Activated CD4-positive, alpha-beta T cell treated with anti-CD3 and anti-CD28 coated beads, Interleukin-2, amount 50 U/mL, for 16 hours (primary cell): ENCODE measurements at places on chromosomes 6 and 20.

DNA sequence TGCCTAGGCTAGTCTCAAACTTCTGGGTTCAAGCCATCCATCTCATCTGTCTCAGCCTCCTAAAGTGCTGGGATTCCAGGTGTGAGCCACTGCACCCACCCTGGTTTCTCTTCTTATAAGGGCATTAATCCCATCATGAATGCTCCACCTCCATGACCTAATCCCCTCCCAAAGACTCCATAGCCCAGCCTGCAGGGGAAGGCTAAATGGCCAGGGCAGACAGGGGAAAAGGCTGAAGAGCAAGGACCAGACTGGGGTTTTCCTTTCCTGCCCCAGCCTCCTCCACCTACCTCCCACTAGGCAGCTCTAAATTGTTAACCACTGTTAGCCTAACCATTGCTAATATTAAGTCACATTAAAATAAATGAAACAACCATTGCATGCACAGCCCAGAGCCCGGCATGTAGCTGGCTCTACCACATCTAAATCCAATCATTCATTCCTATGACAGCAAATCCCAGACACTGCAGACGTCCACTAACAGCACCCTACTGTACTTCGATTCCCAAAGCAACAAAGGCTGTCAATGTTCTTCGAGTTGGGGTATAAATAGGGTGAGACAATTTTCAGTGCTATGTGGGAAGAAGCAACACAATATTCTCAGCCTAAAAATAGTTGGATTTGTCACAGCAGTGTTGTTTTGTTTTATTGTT, 243.2 kb upstream of the ARID1B start:
- DNase-seq, result no peak

GRCh38 chr20:48750941-48751635, 76.7 kb downstream of the PREX1 start:
- DNase-seq, result peak; percentile 53

DNA sequence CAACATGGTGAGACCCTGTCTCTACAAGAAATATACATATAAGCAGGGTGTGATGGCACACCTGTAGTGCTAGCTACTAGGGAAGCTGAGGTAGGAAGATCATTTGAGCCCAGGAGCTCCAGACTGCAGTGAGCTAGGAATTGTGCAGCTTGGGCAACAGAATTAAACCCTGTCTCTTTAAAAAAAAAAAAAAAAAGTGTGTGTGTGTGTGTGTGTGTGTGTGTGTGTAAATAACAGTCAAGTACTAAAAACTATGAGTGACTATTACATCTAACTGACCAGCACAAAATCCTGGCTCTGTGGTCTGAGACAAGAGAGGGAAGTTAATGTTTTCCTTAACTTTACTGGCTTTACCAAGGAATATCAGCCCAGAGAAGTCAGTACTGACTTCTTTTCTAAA, 32.8 kb downstream of the REPS1 start:
- DNase-seq, result no peak

- no peak for DNase-seq
Observed at GRCh38 chr6:32718879-32719278, 22.3 kb upstream of the HLA-DQA2 start.

- DNase-seq, result peak; percentile 77
Observed at GRCh38 chr6:17884498-17885478, 102.6 kb downstream of the KIF13A start.

- no peak for DNase-seq
Observed at GRCh38 chr6:44072452-44072958, 54.7 kb downstream of the MRPL14 start.

GRCh38 chr6:36340618-36341454, 4.1 kb upstream of the BNIP5 start:
- peak; percentile 70 for DNase-seq

DNA sequence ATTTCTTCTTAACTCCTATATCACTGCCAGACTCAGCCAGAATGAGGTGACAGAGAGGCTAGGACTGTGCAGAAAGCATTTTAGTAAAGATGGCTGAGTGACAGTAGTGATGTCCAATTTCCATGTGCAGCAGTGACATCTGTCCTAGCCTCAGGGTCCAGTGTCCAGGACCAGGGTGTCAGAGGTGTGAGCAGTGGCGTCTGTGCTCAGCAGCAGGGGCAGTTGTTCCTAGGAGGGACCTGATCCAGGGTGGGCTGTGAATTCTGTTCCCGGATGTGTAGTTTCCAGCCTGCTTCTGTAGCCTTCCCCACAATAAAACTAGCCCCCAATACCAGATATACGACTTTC, 6.0 kb downstream of the HLA-B start:
- DNase-seq, result no peak

GRCh38 chr6:2028457-2029038, 216.9 kb downstream of the GMDS start:
- DNase-seq, result no peak

DNA sequence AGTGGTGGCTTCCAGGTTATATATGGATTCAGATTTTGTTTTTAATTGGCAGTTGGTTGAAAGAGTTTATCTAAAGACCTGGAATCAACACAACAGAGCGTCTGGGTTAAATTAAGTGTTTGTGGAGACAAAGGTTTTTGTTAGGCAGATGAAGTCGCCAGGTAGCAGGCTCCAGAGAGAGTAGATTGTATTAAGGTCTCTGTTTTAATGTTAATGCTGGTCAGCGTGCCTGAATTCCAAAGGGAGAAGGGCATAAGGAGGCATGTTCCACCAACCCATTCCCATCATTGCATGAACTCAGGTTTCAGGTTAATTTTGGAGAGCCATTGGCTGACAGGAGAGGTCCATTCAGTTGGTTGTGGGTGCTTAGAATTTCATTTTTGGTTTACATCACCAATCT, 744.1 kb upstream of the GJE1 start:
- no peak for DNase-seq

DNA sequence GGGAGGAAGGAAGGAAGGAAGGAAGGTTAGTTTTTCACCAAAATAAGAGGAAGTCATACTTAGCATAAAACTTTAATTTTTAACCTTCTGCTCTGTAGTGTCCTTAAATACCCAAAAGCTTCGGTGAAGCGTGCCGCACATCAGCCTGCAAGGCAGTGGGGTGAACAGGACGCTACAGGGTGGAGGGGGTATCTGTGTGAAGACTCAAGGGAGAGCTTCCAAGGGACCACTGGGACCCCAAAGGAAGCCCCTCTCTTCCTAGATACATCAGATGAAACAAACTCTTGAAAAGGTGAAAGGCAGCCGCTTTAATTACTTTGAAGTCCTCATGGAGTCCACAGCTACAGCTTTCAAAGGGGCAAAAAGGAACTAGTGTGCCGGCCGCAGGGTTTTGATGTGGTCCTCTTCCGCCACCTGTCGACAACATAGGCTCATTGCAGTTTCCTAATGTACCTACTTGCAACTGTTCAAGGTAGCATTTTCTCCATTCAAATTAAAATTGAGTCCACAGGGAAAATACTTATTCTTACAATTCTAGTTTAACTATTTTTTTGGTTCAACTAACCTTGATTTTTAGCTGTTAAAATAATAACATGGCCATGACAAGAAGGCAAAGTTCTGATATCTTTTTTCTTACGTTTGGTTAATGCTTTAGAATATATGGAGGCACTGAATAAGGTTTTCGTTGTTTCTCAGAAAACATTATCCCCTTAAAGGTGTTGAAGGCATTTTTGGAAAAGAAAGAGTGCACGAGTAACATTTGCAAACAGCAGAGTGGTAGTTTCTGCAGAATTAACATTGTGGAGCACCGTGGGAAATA, 135.0 kb upstream of the RIPOR2 start:
- peak; percentile 85 for DNase-seq
